ENCODE measurements at places on chromosomes 11 and 22. TPM values are rescaled to one million over a fixed set of nuclear protein-coding genes. Genes with fewer than 3 reads are reported as not detected.

- DNase-seq, result no peak
These were observed 24.0 kb downstream of the TNKS1BP1 start for GRCh38 chr11:57300785-57301184.

DNA sequence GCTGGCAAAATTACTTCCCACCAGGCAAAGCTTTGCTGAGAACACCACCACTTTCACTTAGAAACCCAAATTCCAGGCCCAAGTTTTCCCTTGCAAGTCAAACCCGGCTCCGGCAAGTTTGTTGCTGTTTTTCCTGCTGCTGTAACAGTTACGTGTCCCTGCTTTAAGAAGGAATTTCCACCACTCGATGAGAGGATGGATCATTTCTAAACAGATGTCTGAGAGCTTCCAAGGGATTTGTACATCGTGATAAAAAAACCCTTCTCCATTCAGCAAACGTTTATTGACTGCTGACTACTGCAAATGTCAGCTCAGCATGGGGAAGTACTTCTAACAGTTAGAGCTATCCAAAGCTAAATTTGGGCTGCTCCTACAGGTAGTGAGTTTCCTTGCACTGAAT, 19.7 kb downstream of the P2RX3 start:
- no peak for DNase-seq

DNA sequence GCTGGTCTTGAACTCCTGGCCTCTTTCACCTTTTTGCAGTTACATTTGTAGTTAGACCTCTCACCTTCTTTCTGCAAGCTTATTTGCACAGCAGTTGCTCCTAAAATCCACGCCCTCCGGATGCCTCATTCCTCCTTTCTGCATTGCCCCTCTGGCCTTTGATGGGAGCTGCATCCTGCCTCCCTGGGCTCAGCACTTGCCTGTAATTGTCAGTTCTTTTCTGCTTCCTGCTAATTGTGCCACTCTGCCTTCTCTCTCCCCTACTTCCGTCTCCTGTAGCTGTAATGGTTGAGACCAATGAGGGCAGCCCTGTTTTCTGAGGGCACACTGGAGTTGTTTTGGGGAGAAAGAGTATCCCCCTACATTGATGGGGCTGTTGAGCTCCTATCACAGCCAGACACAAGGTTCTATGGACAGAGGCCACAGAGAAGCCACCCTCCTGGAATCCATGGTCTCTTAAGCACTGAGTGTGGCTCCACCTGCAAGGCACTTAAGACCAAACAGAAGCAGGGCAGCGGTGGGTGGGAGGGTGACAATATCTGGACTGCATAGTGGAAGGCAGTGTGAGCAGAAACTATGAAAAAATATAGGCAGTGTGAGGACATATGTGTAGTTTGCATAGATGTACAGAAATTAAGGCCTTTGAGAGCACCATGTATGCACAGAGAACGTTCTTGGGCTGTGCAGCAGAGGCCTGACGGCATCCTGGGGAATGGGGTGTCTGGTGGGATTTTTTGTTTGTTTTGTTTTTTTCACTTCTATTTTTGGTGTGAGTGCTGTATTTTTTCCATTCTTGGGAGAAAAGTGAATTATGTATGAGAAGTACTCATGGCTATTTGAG, 30.5 kb downstream of the YDJC start:
- DNase-seq, result no peak

GRCh38 chr11:3880724-3881123, 25.3 kb downstream of the STIM1 start:
- DNase-seq, result no peak

DNA sequence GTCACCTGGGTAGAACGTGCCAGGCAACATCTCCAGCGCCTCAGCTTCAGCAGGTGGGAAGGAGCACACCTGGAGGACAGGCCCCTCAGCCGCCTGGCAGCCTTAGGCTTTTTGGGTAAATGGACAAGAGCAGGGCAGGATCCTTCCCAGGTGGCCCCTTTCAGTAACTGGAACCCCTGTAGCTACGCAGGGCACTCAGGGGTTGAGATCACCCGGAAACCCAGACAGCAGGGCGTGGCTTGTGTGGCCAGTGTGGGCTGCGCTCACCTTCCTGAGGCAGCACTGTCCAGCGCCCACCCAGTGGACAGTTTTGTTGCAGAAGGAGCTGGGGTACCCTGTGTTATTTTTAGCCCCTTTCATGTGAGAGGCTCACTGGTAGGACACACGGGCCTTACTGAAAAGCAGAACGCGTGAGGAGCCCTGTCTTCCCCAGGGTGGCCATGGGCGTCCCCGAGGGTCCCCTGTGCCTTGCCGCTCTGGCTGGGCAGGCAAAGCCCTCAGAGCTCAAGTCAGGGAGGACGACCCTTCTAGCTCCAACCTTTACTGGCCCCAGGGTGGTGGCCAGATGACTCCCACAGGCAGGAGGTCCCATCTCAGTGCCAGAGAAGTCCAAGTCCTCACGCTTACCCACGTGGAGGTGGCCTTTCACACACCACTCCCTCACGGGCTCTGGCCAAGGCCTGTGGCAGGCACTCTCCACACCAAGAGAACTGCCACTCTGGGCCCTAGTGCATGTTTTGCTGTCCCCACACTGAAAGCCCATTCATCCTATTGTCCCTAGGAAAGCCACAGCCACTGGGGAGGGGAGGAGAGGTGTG, 75.8 kb downstream of the CTTN start:
- DNase-seq, result no peak

DNA sequence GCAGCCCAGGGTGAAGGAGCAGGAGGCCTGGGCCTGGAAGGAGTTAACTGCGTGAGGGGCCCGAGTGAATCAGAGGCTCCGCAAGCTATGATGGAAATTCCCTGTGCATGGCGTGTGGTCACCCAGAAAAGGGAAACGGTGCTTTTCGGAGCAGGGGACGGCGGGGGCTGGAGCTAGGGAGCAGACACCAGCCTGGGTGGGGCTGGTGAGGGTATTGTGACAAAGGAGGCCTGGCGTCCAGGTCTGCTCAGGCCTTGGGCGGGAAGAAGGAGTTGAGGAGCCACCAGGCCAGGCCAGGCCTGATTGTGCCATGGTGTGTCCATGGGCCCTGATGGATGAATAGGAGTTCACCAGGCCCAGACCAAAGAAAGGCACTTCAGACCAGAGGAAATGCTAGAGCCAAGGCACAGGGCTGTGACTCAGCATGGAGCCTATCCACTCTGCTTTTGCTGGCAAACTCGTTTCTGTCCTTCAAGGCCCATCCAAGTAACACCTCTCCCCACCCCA, 12.8 kb upstream of the SPI1 start:
- no peak for DNase-seq

GRCh38 chr11:20656901-20657300, 12.5 kb upstream of the NELL1 start:
- DNase-seq, result no peak

DNA sequence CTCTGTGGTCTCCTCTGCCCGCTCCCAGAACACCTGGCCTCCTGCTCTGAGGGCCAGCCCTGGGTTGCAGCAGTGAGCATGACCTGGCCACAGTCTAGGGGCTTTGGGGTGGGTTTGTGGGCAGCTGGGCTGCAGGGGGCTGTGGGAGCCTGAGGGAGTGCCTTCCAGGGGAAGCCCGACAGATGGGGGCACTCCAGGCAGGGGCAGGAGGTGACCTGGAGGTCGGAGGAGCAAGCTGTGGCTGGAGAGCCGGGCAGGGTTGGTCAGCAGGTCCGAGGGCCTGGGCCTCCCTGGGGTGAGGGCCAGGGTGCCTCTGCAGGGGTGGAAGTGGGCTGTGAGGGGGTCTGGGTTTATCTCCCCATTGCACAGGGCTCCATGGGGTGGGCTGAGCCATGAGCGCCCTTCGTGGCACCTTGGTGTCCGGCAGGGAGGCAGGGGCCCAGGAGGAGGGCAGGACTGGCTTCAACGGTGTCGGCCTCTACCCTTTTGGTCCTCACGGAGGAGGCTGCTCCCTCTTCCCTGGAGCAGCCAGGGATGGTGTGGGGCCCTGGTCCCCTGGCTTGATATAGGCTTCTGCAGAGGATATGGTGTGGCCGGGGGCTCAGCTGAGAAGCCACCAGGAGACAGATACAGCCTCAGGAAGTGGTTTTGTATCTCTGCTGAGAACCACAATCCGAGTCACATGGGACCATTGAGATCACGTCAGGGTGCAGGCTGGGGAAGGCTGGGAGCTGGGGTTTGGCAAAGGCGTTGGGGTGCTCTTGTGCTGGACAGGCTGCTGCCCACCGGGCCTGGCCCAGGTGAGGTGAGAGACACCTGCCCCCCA, 22.3 kb downstream of the KCNQ1 start:
- peak; percentile 44 for DNase-seq

GAB4 gene
- total RNA-seq, result 0.81 TPM

DLG2 gene
- 1.1 TPM for total RNA-seq

DNA sequence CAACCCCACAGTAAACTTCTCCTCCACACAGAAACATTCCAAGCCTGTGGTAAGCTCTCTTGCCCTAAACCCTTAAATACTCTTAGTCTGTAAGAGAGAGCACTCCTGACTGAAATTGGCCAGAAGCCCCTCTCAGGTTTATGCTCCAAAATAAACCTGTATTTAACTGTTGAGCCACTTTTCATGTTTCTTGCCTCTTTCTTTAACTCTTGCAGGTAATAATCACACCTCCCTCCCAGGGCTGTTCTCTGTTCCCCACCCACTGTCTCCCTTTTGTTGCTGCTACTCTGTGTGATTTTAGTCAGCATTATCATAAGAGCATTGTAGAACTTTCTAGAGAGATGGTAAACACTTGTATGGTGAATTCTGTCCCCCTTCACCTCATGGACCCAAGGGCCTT, 2.1 kb upstream of the IFT27 start:
- DNase-seq, result no peak

DNA sequence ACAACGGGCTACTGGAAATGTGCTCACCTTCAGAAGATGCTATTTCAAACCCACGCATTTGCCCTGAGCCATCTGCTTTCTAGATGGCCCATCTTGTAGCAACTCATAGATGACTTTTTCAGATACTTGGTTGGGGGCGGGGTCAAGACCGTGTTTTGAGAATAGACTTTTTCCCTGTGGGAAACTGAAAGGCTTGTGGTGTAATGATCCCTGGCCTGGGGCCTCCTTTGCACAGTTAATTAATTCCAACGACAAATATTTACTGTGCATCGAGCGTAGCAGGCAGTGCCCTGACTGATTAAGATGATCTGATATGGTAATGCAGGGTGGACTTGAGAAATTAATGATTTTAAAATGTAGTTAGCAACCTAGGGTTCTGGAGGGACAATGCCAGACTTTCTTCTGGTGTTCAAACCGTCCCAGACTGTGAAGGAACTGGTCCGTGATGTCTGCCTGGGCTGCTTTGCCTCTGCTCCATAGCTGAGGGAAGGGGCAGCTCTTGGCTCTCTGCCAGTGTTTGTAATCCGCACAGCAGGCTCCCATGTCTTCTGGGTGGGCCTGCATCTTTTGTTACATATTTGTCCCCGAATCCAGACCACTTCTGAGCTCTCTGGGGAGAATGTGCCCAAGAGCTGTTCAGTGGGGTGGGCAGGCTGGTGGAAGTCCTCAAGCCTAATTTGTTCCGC, 84.8 kb downstream of the ADAMTS15 start:
- no peak for DNase-seq

DNA sequence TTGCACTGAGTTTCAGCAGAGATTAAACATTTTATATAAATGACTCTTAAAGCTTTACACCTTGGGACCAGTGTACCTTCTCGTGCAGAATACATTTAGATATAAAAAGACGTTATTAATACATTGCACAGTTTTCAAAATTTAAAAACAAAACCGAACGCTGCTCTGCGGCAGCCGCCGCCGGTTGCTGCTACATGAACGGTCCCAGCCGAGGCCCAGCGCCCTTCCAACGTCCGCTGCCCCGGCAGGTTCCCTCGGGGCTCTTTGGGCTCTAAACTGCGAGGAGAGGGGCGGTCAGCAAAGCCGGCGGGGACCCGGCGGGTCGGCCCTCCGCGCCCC, 2.0 kb downstream of the CDKN1C start:
- DNase-seq, result no peak

- DNase-seq, result no peak
These were observed 97.6 kb upstream of the HSD17B12 start for GRCh38 chr11:43582863-43583462.

Measured in hematopoietic multipotent progenitor cell (in vitro differentiated cells).